Spleen (tissue), 13 donors: ENCODE measurements at places on chromosomes 6 and 20.

DNA sequence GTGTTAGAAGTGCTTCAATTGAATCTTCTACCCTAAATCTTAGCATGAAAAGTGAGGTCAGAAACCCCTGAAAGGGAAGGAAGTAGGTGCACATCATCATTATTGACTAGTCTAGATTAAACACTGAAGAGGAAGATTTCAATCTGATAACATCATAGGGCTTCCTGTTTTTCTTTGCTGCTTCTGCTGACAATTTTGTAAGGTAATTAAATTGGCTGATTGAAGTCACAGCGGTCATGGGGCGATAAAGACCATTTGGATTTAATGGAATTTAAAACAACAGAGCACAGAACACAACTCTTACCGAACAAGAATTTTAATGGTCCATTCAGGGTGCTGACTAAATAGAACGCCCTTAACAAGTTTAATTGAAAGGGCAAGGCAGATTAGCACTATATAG lies 11.3 kb downstream of the GRIK2 start:
- DNase-seq, result no peak

GRCh38 chr6:39961178-39961577 lies 26.9 kb upstream of the MOCS1 start:
- no peak for DNase-seq

DNA sequence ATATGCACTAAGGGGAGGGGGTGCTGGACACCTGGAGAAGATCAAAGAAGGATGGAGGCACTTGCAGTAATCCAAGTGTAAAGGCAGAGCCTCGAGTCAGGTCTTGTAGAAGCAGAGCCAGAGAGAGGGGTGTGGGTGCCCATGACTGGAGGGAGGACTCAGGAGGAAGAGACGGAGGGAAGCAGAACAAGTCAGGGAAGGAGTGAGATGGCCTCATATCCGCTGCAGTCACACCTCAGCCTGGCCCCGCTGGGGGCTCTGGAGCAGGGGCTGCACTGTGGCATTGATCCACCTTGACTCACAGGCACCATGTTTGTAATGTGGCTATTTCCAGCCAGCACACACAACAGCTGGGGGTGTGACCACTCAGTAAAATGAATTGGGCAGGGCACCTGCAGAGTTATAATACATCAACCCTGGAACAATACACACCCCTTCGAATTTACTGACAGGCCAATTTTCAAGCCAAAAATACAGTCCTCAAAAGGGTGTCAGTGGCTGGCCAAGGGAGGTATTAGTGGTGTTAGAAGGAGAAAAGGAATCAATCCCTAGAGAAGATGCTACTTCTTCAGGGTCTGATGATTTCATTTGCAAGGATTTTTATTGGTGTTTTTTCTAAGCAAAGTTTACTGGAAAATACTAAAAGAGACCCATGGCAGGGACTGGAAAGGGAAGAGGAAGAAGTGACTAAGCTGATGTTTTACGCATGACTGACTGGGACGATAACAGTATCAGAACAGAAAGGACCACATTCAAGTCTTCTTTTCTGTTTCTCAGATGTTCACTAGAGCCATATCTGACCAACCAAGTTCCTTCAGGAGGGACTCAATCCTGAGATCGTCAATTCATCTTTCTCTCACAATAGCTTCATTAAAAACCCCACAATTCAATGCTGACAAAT lies 18.9 kb upstream of the NXT1 start:
- no peak for DNase-seq

DNA sequence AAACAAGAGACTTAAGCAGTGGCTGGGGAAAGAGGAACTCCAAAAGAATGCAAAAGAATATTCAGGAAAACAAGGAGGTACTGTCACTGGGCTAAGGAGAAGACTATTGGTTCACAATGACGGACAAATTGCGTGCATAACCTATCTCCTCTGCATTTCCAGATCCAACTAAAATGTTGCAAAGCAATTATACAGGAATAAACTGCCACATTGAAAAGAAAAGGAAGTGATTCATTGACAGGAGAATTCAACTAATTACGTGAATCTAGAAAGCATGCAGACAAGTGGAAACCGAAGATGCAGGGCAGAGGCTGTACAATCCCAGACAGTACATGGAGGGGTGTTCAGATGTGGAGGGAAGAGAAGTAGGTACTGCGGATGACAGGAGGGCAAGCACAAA lies 152.8 kb upstream of the RIPOR2 start:
- DNase-seq, result no peak

- no peak for DNase-seq
Observed at GRCh38 chr6:155595284-155595683, 139.6 kb upstream of the NOX3 start.

DNA sequence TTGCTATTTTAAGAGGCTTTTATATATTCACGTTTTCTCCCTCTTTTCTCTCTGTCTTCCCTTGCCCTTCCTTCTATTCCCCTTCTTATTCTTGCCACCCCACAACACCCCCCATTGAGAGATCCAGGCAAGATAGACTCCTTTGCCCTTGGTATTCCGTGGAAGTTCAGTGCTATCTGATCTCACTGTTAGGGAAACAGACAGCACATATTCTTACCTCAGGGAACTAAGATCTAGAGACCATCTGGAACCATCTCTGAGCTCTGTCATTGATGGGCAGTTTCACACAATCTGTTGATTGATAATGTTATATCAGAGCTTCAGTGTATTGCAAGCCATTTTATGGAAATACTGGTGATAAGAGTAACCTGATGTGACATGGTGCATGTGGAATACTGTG lies 228.8 kb downstream of the ARID1B start:
- DNase-seq, result no peak
